Midbrain (tissue), 1 donor: ENCODE measurements at places on chromosomes 11 and 22.

GRCh38 chr22:30250661-30251267 lies 4.2 kb upstream of the LIF start:
- no peak for DNase-seq

- no peak for DNase-seq
Measured at GRCh38 chr11:9765320-9766101, 101.6 kb downstream of the SWAP70 start.

- DNase-seq: no peak
Measured at GRCh38 chr11:103673773-103674172, 362.7 kb upstream of the DDI1 start.

DNA sequence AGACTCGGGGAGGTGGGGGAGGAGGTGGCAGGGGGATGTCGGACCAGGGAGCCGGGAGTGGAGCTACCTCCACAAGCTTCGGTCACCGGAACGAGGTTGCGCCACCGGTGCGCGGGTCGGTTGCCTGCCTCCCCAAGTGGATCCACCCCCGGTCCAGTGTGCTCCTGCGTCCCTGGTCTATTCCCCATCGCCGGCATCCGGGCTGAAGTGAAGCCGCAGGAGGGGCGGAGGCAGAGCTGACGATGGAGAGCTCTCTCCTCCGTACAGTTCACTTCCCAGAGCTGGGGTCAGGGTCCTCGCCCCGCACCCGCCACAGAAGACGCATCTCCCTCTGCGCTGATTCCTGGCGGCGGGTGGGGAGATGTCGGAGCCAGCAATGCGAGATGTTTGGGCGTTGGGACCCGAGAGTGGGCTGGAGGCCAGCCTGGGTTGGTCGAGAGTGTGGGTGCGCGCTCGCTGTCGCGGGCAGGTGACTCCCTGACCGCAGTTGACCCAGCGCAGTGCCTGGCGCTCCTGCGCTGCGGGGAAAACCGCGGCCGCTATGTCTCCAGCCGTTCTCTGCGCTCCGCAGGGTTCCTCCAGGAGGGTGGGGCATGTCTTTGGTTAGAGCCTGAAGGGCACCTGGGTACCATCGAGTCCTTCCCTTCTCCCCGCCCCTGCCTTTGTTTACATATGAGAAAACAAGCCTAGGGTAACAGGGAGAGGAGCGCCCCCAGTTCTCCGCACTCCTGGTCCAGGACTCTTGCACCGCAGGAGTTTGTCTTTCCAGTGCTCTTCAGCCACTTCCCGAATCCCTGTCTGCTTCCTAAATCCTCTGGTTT lies 1.7 kb downstream of the C11orf96 start:
- DNase-seq: no peak

GRCh38 chr11:36431429-36432092 lies 78.5 kb downstream of the TRAF6 start:
- peak; percentile 19 for DNase-seq

DNA sequence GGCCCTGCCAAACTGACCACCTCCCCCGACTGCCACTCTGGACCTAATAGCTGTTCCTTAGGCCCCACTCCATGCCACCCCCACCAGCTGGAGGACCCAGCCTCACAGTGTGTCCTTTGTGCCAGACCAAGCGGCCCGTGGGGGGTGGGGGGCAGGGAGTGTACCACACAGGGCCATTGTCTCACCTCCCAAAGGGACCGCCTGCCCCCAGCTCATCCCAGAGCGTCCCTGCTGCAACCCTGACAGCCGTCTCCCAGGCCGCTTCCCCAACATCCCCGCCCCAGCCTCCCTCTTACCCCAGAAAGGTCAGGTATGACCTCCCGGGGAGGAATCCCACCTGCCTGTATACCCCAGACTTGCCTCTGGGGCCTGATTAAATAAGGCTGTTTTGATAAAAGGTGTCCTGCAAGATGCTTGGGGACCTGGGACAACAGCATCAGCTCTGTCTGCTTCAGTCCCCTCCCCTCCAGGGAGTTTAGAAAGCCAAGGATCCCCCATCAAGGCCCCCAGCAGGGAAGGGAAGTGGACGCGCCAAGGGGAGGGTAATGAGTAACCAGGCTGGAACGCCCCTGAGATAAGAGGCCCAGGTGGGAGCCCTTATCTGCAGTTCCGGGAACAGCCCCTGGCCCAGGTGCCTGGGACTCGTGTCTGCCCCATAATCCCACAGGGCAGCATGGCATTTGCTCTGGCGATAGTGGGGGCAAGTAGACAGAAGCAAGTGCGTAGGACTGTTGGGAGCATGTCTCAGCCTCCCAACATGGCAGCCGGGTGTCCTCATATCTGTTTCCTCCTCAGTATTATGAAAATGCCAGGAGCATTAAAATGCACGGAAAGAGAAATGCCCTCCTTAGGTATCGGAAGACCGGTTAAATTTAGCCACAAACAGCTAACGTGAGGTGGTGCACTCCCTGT lies 9.0 kb downstream of the CDC42EP1 start:
- DNase-seq: peak; percentile 84

- no peak for DNase-seq
Measured at GRCh38 chr11:94873916-94874540, 99.3 kb downstream of the CWC15 start.

DNA sequence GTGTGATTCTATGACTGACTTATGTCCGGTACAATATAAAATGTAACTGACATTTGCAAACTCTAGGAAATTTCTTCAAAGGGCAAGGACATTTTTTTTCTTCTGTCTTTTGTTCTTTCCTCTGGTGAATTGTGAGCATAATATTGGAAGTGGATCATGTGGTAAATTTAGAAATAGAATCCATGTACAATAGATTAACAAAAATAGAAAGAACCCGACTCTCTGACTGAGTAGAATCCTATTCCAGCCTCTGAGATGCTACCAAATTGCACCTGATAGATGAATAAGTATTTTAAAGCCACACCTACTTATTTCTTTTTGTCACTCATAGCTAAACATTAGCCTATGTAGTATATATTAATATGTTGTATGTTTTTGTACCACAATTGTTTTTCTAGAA lies 860.3 kb downstream of the LUZP2 start:
- no peak for DNase-seq

GRCh38 chr11:36196411-36196998 lies 92.7 kb downstream of the COMMD9 start:
- DNase-seq: no peak

GRCh38 chr22:31891366-31892079 lies 52.8 kb upstream of the YWHAH start:
- peak; percentile 22 for DNase-seq

- DNase-seq: no peak
Measured at GRCh38 chr11:71482746-71483364, 29.9 kb downstream of the NADSYN1 start.

- DNase-seq: no peak
Measured at GRCh38 chr11:34299284-34299972, 58.4 kb downstream of the ABTB2 start.

DNA sequence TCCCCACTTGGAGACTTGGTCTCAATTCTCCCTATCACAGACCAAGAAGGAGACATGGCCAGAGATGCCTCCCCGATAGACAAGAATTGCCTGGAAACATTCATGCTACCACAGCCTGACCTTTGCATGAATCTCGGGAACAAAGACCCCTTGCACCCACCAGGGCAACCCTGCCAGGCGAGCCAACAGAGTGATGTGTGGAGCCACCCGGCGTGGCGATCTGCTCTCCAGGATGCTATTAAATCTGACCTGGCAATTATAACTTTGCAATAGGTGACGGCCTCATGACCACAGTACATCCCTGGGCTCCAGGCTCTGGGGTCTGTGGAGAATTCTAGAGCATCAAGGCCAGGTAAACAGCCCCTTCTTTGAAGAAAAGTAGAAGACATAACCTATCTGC lies 31.1 kb upstream of the MN1 start:
- no peak for DNase-seq

DNA sequence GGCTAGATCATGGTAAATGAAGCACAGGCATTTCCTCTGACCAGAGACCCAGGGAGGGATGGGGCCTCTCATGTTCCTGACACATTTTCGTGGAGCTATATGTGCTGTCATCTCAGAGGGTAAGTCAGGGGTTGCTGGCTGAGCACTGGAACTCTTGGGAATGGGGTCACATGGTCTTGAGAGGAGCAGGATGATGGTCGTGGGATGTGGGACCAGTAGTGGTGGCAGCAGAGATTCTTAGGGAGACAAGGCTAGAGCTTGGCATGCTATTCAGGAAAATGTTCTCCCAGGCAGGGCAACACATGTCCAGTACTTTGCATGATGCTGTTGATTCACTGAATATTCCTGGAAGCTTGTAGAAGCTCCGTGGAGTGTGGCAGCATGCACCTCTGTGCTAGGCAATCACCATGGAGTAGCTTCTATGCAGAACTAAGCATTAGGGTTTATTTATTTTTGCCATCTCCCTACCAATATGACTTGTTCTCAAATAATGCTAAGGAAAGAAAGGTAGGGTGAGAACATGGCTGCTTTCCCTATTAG lies 31.4 kb upstream of the TTC12 start:
- no peak for DNase-seq

GRCh38 chr11:126408901-126409619 lies 53.6 kb downstream of the ST3GAL4 start:
- DNase-seq: no peak

GRCh38 chr11:129960216-129961214 lies 42.1 kb downstream of the PRDM10 start:
- no peak for DNase-seq

DNA sequence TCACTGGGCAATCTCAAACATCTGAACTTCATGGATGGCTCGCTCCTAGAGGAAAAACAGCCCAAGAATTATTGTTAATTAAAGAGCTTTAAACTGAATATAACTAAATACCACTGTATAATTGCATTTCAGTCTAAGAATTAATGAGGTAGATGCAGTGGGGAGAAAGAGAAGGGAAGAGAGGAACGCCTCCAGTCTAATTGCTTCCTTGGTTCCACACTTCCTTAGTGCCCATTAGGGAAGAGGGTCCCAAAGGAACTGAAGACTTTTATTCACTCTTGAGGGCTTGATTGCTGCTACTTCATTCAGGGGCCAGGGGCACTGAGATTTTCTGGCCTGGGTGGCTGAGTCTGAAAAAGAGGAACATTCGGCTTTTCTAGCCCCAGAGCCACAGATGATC lies 11.8 kb upstream of the OR10G7 start:
- no peak for DNase-seq

GRCh38 chr22:20176421-20177085 lies 25.7 kb upstream of the CCDC188 start:
- DNase-seq: no peak

DNA sequence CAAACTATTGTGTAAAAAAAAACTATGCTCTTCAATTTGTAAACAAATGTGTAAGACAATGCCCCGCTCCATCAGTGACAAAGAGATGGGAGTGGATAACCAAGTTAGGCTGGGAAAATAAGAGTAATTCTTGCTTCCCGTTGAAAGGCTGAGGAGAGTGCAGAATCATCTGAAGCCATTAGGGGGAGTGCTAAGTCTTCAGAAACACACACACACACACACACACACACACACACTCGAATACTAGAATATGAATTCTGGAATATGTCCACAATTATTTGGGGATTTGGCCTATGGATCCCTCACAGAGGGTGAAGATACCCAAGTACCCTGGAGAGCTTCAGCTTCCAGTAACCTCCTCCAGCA lies 27.8 kb upstream of the ROBO3 start:
- peak; percentile 47 for DNase-seq

DNA sequence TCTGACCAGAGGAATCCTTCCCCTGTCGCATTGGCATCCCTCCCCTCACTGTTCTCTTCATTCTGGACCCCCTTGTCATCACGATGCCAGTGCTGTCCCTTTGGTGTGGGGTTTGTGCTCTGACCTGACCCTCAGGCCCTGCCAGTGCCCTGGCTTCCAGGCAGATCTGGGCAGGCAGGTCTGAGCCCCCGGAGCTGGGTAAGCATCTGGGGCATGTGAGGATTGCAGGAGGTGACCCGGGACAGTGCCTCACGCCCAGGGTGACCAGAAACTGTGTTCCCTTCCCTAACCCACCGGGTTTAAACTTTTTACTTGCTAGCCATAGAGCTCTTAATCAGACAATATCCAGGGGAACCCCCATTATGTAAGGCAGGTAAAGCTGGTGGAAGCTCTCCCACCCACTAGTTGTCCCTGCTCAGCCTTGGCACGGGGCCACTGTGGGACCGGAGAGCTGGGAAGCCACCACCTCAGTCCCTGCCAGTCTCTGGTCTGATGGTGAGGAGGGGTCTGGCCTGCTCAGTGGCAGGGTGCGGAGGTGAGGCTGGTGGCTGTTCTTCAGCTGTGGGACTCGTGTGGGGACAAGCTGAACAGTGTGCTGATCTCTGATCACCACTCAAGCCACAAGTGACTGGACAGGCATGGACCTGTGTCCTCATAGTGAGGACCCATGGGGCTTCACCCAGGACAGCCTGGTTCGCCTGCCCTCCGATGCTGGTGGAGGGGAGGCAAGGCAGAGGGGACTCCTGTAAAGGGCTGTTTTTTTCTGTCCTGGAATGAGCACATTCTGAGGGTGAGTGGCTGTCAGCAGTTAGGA lies 38.0 kb downstream of the BCR start:
- DNase-seq: no peak

- DNase-seq: no peak
Measured at GRCh38 chr22:48438800-48439559, 1388.7 kb downstream of the BRD1 start.

DNA sequence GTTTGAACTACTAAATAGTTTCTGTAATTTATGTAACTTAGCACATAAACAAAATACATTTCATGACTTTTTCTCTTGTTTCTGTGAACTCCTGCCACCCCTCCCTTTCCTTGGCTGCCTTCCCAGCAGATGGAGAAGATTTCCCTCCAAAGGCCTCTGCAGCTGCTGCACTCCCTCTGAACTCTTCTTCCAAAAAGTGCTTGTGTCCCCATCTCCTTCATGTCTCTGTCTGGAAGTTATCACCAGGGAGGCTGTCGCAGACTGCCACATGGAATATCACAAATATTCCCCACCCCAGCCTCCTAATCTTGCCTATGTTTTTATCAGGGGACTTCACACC lies 1068.3 kb downstream of the OPCML start:
- no peak for DNase-seq

- no peak for DNase-seq
Measured at GRCh38 chr11:67400942-67401494, 640 bp downstream of the PPP1CA start.

DNA sequence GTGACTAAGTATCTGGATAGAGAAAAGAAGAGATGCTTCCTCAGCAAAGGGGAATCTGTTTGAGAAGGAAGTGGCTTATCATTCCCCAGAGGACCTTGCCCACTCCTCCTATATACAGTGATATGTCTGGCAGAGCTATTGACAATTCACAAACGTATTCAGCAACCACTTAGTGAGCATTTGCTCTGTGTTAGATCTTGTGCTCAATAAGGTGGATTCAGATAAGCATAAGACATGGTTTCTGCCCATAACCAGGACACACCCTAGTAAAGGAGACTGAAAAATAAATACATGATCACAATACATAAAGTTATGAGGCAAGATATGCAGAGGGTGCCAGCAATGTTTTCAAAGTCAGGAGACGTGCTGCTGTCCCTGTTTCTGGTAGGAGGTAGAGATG lies 1.4 kb downstream of the TMEM9B start:
- DNase-seq: no peak

- DNase-seq: no peak
Measured at GRCh38 chr11:104033561-104033960, 2.9 kb upstream of the DDI1 start.

DNA sequence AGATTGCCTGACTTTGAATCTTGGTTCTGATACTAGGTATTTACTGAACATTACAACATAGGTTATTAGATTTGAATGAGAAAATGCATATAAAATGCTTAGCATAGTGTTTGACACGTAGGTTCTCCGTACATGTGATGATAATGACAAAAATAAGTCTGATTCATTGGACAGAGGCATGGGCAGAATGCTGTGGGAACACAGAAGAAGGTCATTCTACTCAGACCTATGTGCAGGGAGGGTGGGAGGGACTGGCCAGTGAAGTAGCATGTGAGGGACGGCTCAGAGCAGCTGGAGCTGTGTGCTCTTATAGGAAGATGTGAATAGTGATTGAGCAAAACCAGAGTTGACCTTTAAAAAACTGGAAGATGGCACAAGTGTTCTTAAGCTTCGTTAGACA lies 256.8 kb upstream of the RAG2 start:
- no peak for DNase-seq
